Stimulated activated effector memory CD8-positive, alpha-beta T cell treated with anti-CD3 and anti-CD28 coated beads, Interleukin-12 subunit alpha, Interleukin-12 subunit beta, amount 100 ng/mL, for 72 hours (primary cell): ENCODE measurements at places on chromosomes 11 and 22.

DNA sequence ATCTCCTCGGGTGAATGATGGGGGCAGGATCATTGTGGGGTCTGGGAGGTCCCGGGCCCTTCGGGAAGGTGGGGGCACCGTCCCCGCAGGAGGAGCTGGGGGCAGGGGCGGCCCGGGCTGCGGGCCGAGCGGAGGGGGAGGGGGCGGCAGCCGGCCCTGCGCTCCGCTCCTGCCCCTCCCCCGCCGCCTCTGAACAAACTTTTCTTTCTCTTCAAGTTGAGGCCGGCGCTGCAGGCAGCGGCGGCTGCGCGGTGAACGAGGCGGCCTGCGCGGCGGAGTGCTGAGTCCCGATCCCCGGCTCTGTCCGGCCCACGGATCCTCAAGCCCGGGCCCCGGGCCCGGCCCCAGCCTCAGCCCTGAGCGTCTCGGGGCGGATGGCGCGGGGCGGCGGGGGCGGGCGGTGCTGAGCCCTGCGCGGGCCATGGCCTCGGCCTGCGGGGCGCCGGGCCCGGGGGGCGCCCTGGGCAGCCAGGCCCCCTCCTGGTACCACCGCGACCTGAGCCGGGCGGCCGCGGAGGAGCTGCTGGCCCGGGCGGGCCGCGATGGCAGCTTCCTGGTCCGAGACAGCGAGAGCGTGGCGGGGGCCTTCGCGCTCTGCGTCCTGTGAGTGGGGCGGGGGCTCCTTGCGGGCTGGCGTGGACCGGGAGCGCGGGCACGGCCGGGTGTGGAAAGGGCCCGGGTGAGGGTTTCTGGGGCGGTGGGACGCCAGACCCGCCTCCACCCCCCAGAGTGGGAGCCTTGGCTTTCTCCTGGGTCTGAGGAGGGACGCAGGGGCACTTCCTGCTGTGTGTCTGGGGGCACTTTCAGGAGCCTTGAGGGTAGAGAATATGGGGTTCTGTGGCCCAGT lies at the start of gene INPPL1:
Gene INPPL1, plus strand, starts transcription at position 204 of the 847 bp plus-strand sequence. Its CDS starts 218 bp downstream, at position 422.
- DNase-seq: peak; percentile 66

GRCh38 chr11:123765601-123766000 lies 11.3 kb upstream of the OR6X1 start:
- DNase-seq: no peak

DNA sequence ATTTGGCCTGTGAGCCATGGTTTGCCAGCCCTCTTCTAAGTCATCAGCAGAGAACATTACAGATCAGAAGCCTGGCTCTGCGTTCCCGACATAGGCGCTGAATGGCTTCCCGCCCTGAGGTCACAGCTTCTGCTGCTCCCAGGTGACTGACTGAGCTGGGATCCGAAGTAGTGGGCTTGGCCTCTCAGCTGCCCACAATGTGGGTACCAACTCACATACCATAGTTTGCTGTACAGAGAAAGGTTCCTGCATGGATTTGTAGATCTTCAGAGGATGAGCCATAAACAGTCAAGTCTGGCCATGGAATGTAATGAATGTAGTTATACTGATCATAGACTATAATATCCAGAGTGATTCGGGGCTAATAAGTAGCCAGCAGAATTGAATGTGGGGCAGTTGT lies 42.6 kb downstream of the TEAD1 start:
- DNase-seq: no peak

DNA sequence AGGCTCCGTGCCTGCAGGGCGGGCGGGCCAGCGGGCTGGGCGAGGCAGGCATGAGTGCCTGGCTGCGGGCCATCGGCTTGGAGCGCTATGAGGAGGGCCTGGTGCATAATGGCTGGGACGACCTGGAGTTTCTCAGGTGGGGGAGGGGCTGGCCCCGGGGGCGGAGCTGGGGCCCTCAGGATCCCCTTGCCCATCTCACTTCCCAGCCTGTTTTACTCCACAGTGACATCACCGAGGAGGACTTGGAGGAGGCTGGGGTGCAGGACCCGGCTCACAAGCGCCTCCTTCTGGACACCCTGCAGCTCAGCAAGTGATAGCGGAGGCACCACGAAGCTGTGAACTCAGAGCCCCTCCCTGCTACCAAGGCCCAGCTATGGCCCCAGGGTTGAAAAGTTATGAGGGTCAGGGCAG lies 5.9 kb downstream of the PHOX2A start:
- peak; percentile 73 for DNase-seq

GRCh38 chr22:46008291-46008690 lies 31.3 kb upstream of the WNT7B start:
- no peak for DNase-seq

GRCh38 chr11:111585371-111585770 lies 16.9 kb upstream of the SIK2 start:
- no peak for DNase-seq

DNA sequence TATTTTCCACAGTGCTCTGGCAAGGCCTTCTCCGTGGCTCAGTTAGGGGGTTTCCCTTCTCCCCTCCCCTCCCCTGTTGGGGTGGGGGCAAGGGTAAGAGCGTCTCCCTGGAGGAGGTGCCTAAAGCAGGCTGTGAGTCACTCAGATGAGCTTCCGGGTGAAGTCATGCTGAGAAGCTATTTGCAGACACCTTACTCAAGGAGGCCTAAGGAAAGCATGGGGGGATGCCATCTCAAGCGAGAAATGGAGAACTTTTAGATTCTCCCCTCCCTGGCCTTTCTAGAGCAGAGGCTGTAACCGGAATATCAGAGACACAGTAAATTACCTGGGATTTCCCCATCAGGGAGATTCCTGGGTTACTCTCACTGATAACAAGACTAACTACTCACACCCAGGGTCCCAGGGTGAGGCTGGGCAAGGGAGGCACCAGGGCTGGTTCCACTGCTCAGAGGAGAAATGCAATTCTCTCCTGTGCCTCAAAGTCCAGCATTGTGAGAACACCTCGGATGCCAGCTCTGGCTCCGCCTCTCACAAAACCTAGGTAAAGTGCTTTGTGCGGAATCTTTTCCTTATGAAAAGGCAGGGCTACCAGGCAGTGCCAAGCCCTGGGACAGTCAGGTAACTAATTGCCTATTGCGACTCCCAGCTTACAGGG lies 123.6 kb downstream of the ABTB2 start:
- DNase-seq: peak; percentile 54

DNA sequence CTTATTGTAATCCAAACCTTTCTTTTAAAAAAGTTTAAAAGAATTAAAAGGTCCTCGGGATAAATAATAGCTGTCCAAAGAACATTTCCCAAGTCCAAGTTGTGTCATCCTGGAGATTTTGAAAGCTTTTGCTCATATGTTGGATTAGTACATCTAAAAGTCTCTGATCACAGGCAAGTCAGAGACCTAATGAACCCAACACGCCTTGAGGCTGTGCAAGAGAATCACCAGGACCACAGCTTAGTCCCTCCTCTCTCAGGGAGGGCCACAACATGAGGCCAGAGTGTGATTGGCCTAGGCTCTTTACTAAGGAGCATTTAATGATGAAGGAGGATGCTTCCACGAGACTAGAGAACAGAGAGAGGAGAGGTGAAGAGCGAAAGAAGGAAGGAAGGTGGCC lies 98.7 kb upstream of the OR5AK2 start:
- DNase-seq: no peak

- peak; percentile 53 for DNase-seq
These were observed 47.2 kb upstream of the CEP295 start for GRCh38 chr11:93614173-93614722.

GRCh38 chr11:255816-256215 lies 19.0 kb downstream of the PSMD13 start:
- DNase-seq: no peak

GRCh38 chr11:122707111-122707510 lies 51.6 kb downstream of the UBASH3B start:
- no peak for DNase-seq

GRCh38 chr22:49106096-49106841 lies 721.4 kb downstream of the BRD1 start:
- DNase-seq: no peak

DNA sequence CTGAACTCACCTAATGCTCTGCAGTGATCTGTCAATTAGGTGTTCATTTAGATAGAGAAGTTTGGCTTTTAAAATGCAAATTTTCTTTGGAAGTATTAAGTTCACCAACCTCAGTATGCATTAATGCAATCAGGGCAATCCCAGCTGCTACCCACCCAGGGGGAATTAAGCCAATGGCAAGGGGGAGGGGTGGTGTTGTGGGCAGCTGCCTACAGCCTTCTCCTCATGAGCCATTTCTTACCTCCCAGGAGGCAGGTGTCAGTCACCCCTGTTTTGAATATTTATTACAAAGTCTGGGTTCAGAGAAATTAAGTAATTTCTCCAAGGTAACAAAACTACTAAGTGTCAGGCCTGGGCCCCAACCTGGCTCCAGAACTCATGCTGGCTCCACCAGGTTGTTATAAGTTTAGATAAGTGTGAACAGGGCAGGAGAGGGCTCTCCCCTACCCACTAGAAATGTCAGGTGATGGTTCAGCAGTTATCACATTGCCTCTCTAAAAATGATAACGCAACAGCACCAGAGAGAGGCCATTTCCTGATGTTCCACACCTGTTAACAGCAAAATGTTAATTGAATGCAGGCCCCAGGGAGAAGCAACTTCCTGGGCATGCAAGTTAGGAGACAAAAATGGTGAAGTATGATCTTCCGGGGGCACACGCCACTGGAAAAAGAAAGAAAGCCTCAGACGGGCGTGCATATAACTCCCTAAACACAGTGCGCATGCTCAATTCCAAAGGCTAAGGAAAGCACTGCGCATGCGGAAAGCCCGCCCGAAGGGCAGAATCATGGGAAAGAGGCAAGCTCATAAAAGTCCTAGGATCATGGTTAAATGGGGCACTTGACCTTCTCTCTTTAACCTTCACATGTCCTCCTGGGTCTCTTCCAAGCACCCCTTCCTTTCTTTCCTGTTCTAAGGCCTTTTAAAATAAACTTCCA lies 35.4 kb upstream of the GNAZ start:
- no peak for DNase-seq

DNA sequence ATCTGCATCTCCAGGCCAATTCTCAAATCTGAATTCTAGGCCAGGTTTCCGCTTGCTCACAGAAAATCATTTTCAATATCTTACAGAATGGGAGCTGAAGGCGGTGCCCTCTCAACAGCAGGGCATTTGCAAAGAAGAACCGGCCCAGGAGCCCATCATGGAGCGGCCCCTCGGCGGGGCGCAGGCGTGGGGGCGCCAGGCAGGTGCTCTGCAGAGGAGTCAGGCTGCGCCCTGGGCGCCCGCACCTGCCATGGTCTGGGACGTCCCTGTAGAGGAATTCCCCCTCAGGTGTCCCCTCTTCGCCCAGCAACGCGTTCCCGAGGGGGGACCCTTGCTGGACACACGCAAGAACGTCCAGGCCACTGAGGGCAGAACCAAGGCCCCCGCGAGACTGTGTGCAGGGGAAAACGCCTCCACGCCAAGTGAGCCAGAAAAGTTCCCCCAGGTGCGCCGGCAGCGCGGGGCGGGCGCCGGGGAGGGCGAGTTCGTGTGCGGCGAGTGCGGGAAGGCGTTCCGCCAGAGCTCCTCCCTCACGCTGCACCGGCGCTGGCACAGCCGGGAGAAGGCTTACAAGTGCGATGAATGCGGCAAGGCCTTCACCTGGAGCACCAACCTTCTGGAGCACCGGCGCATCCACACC lies 11.5 kb downstream of the ZNF74 start:
- DNase-seq: no peak

DNA sequence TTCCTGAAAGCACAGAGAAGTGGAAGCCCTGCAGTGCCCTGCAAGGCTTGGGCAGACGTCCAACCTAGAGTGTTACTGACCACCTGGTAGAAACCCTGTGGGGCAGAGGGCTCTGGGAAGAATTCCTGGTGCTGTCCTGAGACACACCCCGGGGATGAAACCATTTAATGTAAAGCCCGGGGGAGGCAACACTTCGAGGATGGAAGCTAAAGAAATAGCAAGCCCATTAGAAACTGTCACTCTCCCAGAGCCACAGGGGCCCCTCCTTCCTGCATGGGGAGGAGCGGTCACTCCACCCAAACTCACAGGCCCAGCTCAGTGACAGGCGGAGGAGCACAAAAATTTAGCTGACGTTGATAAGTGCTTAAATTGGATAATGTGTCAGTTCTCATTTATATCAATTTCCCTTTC lies 57.6 kb downstream of the NRXN2 start:
- DNase-seq: no peak

DNA sequence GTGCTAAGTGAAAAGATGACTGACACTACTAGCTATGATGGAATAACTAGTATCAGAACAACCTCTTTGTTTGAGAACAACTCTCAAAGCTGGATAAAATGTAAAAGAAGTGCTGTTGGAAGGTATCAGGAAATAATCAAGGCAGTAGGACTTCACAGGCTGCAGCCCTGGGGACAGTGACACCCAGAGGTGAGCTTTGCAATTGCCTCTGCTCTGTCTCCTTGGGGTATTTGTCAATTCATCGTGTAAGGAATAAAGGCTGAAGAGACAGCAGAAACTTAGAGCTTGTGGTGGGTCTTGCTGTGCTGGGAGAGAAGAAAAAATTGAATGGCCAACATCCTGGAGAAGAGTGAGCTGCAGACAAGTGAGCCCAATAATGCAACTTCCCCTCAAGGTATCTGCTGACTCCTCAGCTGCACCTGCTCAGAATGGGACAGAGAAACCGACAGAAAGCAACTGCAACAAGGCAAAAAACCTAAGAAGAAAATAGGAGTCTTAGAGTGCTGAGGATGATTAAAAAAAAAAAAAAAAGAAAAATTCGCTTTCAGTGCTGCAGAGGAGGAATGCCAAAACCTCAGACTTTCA lies 141.1 kb downstream of the RCN1 start:
- no peak for DNase-seq

- no peak for DNase-seq
These were observed 13.5 kb upstream of the ZNF74 start for GRCh38 chr22:20380486-20380885.

- no peak for DNase-seq
These were observed 85.0 kb downstream of the CD44 start for GRCh38 chr11:35223991-35224390.

- no peak for DNase-seq
These were observed 589.0 kb upstream of the CNTN5 start for GRCh38 chr11:98431463-98432359.

- no peak for DNase-seq
These were observed 20.9 kb downstream of the SPTBN2 start for GRCh38 chr11:66708094-66708493.

GRCh38 chr11:13923182-13923581 lies 39.3 kb upstream of the SPON1 start:
- DNase-seq: no peak

- no peak for DNase-seq
These were observed 27.7 kb upstream of the APOL5 start for GRCh38 chr22:35690001-35690400.

DNA sequence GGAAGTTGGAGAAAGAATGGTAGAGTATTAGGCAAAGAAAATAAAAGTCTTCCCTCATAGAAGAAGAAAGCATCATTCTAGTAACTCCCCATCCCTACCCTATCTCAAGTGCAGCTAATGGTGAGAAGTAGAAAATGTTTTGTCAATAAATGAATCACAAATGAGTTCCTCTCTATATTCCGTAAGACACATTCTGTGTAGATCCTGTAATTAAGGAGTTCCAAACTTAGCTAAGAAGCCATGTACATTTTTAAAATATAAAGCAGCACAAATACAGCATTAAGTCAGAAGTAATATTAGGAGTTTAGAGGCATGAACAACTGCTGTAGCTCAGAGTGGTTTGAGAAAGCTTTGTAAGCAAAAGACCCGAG lies 80.1 kb downstream of the GAB2 start:
- DNase-seq: no peak

GRCh38 chr11:128457874-128458273 lies 129.5 kb downstream of the ETS1 start:
- no peak for DNase-seq
